NB4 (cell line): ENCODE measurements at places on chromosomes 5 and 9.

GRCh38 chr9:133113949-133114885, 6.8 kb downstream of the RALGDS start:
- DNase-seq, result no peak

DNA sequence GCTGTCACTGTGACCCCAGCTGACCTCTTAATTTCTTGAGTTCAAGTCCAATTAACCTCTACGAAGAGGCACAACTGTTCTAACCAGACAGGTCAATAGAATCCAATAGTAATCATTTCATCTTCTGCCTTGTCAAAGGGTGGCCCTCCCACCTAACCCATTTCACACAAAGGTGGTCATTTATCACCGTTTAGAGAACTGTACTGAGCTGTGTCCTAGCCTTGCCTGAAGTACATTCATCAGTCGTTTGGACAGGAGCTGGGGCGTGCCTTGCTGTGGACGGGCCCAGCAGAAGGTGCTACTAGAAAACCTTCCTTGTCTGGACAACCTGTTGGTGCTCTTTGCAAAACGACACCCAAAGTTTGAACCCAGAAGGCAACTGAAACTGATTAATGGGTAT, 605.4 kb downstream of the ISL1 start:
- DNase-seq, result no peak

- DNase-seq, result peak; percentile 43
Observed at GRCh38 chr9:9998491-9999287, 614.1 kb downstream of the PTPRD start.

- DNase-seq, result no peak
Observed at GRCh38 chr5:169268019-169268418, 32.9 kb downstream of the SLIT3 start.

DNA sequence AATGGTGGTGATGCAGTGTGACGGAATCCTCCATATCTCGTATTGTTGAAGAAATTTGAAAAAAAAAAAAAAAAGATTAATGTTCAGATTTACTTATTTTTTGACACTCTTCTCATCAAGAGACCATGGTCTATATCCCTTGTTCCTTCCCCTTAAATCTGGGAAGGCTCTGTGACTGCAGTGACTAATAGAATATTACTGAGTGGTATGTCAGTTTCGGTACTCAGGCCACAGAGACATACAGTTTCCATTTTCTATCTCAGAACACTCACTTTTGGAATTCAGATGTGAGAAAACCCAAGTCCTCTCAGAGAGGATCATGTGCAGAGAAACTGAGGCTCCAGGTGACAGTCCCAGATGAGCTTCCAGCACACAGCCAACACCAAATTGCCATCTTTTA, 1193.5 kb downstream of the DTWD2 start:
- no peak for DNase-seq

DNA sequence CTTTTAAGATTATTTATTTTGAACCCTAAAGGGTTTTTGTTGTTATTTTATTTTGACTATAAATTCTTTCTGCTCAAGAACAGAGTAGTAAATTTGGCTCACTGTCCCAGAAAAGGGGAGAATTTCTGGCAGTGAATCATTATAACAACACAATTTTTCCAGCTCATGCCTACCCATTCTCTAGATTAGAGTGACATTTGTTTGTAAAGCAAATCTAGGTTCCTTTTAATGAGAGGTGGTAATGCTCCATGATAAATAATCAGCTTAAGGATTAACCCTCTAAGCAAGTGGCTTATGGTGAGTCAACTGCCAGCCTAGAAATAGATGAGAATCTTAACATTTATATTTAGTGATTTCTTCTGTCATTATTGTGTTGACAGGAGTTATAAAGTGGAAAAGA, 409.2 kb downstream of the NFIB start:
- no peak for DNase-seq

DNA sequence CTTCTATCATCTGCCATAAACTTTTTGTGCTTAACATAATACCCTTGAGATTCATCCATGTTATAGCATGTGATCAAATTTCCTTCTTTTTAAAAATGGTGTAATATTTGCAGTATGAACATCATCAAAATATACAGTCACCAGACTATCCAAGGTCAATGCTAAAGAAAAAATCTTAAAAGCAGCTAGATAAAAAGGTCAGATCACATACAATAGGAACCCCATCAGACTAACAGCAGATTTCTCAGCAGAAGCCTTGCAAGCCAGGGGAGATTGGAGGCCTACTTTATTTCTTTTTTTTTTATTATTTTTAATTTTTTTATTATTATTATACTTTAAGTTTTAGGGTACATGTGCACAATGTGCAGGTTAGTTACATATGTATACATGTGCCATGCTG, 37.2 kb downstream of the FAM170A start:
- no peak for DNase-seq

DNA sequence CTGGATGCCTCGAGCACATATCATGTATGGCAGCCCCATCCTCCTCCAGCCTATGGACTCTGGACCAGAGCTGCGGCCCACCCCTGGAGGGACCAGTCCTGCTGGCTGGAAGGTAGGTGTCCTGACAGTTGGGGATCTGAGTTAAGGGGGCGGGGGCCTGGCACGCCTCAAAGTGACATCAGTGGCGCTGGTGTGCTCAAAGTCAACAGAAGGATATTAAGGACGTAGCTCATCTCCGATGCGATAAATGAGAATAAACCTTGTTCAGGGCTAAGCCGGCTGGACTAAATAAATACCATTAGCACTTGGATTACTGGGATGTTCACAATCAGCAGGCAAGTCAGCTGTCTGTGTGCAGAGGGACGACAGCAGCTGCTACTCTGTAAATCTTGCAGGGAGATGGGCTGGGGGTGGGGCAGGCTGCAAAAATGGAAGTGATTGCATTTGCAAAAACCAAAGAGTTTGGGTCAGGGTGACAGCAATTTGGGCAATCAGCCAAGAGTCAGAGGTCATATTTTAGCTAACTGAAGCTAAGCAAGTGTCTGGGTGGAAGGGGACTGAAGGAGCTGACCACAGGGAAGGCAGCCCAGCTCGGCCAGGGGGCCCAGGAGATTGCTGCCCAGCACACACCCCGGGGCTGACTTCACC, 80.0 kb upstream of the LRRTM2 start:
- peak; percentile 14 for DNase-seq
